ENCODE measurements at places on chromosomes 2 and 18.

- DNase-seq, result no peak
Measured at GRCh38 chr2:18830962-18831361, 241.6 kb upstream of the NT5C1B start.

DNA sequence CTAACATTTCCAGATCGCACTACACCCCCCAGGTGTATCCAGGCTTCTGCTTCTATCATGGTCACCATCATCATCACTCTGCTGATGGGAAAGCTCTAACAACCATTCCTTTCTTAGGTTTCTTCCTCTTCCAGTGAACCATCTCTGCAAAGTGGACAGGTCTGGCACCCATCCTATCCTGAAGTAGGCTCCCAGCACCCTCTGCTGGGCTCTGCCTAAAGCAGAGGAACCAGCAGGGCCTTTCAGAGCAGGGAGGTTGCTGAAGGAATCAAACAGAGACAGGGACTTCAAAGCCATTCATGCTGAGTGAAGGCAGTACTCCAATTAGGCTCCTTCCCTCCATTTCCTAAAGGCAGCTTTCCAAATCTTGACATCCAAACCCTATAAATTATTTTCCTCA lies 27.2 kb upstream of the SATB2 start:
- no peak for DNase-seq

- DNase-seq, result no peak
Measured at GRCh38 chr2:23697256-23698075, 229.5 kb downstream of the ATAD2B start.

DNA sequence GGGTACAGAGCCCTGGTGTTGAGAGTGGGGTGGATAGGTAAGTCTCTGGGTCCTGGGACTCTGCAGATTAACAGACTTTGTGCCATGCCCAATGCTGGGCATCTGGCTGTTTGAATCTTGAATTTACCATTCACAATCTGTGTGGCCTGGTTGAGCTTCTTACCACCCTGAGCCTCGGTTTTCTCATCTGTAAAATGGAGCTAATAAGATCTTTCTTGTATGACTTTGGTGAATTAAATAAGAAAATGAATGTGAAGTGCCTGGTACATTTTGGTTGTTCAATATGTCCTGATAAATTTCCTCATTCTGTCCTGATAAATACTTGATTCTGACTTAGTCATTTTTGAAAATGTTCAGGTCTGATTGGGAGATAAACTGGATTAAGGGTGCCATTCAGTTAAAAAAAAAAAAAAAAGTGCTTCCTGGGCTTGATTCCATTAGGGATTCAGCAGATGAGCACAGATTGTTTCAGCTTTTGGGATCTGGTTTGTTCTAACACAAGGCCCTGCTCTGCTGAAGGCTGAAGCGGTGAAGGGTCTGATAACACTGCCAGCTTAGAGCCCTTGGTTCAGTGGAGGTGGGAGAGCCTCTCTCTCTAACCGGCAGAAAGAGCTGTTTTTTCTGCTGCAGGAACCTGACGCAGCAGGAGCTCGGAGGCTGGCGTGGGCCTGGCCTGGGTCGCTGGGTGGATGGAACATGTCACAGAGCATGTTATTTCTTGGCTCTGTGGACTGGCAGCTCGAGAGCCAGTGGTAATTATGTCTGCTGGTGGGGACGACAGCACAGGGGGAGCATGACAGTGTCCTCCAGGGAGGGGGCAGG lies 84.5 kb upstream of the MCFD2 start:
- DNase-seq, result no peak

DNA sequence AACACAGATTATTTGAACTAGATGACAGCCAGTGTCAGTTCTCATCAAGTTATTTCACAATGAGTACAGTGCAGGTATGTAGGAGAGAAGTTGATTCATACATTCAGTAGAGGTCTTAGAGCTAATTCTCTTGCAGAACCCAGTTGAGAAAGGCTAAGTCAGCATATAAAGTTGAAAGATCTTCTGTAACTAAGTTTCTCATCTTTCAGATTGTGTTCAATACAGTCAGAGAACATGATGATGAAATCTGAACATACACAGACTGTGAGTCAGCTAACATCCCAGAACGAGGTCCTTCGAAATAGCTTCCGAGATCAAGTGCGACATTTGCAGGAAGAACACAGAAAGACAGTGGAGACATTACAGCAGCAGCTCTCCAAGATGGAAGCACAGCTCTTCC lies 41.9 kb upstream of the LIMS1 start:
- DNase-seq, result no peak

Measured in stimulated activated CD8-positive, alpha-beta memory T cell treated with anti-CD3 and anti-CD28 coated beads, Interleukin-2, amount 100 ng/mL, for 48 hours (primary cell).